OCI-LY7 (cell line): ENCODE measurements at places on chromosomes 11 and 22. TPM values are rescaled to one million over a fixed set of nuclear protein-coding genes. Genes with fewer than 3 reads are reported as not detected.

DNA sequence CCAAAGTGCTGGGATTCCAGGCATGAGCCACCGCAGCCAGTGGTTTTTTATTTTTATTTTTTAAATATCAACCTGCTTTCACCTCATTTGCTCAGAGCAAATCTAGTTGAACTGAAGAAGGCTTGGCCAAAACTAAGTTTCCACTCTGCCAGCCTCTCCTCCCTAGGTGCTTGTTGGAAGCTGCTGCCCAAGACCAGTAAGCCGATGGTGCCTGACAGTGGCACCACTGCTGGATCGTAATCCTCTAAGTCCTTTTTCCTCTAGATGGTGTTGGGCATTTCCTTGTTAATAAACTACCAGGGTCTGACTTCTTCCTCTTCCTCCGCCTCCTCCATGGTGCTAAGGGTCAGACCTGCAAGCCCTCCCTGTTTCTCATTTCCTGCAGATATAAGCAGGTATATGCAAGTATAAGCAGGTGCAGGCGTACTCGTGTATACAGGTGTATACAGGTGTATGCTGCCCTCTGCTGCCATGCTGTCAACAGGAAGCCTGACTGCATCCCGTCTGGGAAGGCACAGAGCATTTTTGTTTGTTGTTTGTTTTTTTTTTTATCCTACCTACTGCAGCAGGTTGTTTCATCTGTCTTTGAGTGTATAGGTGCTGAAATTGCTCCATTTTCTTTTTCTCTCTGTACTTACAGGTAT, 1.6 kb downstream of the NADSYN1 start:
- DNase-seq, result peak; percentile 44

Gene C11orf42
- not detected in 2 replicates for total RNA-seq

Gene HEPHL1
- total RNA-seq, result not detected in 2 replicates

Gene ACTN3
- total RNA-seq, result 0.15 and 0.27 TPM in 2 replicates

Gene DTX4
- total RNA-seq, result 9.4 and 9.9 TPM in 2 replicates
